ENCODE measurements at places on chromosomes 7 and 10.

- no peak for DNase-seq
Observed at GRCh38 chr7:28874001-28874400, 84.1 kb downstream of the TRIL start.

DNA sequence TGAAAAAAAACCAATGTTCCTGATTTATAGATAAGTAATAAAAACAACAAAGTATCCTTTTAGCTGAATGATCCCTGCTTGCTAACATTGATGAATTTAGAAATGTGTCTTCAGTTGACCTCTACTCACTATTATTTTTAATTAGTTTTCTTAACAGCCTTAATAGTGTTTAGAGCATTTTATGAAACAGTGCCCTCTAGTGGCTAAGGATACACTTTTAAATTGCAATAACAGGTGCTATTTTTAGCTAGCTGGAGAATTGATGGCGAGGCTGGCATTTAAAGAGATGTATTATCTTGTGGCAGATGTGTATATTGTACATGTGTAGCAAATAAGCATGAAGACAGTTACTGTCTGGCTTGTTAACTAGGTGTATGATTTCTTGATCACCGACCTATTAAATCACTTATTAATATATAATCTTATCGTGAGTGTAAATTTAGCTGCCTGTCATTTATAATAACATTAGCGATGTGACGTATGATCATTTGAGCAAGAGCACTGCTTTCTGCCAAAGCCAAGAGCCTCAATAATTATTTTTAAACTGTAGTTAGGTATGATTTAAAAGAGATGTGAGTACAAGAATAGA is 451.9 kb downstream of the DPP6 start:
- peak; percentile 4 for DNase-seq

DNA sequence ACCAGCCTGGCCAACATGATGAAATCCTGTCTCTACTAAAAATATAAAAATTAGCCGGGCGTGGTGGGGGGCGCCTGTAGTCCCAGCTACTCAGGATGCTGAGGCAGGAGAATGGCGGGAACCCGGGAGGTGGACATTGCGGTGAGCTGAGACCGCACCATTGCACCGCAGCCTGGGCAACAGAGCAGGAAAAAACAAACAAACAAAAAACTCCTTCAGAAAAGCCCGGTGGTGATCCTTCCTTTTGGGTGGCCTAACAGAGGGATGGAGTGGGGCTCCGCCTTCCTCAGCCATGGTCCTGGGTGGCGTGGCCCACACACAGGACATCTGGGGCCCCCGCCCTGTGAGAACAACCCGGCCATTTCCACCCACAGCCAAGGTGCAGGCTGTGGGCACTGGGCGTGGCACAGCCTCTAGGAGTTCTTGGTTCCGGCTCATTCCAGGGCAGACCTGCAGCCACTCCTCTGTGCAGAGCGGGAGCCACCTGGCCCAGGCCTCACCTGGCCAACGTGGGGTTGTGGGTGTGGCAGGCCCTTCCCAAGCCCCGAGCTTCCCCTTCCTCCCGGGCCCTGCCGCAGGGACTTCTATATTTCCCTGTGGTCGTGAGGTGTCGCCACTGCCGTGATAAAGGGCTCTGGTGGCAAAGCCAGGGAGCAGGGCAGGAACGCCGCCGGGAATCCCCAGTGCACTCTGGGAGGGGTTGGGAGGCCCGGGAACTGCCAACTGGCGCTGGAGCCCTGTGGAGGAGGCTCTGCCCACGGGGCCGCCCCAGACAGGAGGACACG is 37.6 kb downstream of the GET4 start:
- no peak for DNase-seq

- no peak for DNase-seq
Observed at GRCh38 chr7:151101621-151102396, 15.5 kb downstream of the AGAP3 start.

- no peak for DNase-seq
Observed at GRCh38 chr7:104929921-104930320, 84.1 kb upstream of the KMT2E start.

GRCh38 chr10:113651021-113651420 is 12.8 kb downstream of the NRAP start:
- DNase-seq, result no peak

- DNase-seq, result no peak
Observed at GRCh38 chr7:155590215-155591018, 44.1 kb upstream of the CNPY1 start.

- peak; percentile 6 for DNase-seq
Observed at GRCh38 chr10:71547876-71548846, 151.4 kb downstream of the CDH23 start.
